ENCODE measurements at places on chromosomes 1 and 21. TPM values are rescaled to one million over a fixed set of nuclear protein-coding genes. Genes with fewer than 3 reads are reported as not detected.

RNF186 gene
- not detected for total RNA-seq

DNA sequence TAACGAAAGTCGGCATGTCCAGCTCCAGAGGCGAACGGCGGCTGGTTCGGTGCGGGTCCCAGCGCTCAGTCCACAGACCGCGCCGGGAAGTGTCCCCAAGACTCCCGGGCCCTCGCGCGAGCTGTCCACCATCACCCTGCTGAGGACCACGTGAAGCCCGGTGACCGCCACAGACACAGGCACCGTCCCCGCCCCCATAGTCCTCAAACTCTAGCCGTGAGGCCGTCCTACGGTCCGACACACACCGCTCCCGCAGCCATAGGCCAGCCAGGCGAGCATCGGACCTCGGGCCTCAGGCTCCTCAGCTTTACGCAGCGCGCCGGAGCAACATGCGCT is 535 bp downstream of the SETD4 start:
- no peak for DNase-seq

DNA sequence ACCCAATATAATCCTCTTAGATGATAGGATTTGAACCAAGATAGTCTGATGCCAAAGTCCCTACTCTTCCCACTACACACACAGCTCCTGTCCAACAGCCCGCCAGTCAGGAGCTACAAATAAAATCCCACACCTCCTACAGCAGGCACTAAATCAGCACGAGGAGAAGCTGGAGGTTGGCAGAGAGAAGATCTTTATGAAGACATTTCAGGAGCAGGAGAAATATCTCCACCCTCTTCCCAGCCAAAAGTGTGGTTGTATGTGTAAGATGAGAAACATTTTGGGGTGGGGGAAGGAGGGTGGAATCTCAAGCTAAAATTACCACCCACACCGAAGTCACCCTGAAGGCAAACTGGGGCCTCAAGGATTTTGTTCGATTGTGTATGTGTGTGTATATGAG is 54.5 kb downstream of the PLXNA2 start:
- DNase-seq: no peak

DNA sequence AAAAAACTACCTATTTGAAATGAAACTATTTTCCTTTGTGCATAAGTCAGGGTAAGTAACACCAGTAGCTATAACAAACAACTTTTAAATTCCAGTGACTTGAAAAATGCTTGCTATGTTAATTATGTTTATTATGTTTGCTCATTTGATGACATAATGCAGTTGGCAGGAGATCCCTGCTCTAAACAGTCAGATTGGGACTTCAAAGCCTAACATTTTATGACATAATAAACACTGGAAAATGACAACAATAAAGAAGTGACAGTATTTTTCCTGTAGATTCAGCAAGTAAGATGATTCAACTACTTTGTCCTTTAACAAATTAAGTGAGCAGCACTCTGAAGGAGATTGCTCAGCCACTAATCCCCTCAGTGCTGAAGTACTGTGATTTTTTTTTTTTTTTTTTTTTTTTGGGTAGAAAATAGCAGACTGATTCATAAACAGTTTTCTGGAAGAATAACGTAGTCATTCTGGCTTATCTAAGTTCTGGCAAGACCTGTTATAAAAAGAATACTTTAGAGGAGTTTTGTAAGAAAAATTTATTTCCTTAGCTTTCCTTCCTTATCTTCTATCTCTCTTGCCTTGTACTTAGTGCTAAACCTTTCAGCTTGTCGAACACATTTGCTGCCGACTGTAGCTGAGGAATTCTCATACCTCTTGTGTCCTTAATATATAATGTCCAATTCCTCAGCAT is 207.2 kb downstream of the PTGER3 start:
- DNase-seq: no peak

GRCh38 chr1:35857830-35858229 is 25.2 kb upstream of the AGO1 start:
- DNase-seq: no peak

DNA sequence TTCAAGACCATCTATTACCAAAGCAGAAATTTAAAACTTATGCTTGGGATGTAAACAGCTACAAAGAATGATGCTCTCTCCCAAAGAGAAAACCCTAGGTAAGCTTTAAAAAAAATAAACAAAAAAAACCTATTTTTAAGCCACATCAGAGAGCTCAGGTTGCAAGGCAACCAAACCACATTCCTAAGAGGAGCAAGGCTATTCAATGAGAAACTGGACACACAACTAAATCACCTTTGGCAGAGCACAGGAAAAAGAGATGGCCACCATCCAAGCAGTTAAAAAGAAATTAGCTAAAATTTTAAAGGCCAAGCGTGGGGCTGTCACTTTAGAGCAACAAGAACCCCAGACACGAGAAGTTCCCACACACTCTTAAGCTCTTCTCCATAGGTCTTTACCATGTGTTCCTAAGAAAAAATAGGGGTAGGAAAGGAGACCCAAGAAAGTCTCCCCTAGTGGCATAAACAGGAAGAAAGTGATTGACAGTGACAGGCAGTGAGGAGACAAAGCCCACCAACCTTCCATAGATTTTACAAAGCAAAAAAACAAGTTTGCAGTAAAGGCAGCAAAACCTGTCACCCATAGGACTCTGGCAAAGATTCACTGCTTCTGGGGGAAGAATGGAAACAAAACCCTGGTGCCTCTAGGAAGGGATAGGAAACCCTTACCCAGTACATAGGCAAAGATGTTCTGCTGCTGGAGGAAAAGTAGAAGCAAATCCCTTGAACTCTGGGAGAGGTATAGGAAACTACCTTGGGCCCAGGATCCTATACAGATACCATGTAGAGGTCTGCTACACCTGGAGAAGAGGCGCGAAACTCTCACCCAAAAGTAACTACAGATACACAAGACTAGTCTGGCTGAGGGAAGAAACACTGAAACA is 68.5 kb downstream of the FOXJ3 start:
- no peak for DNase-seq

DNA sequence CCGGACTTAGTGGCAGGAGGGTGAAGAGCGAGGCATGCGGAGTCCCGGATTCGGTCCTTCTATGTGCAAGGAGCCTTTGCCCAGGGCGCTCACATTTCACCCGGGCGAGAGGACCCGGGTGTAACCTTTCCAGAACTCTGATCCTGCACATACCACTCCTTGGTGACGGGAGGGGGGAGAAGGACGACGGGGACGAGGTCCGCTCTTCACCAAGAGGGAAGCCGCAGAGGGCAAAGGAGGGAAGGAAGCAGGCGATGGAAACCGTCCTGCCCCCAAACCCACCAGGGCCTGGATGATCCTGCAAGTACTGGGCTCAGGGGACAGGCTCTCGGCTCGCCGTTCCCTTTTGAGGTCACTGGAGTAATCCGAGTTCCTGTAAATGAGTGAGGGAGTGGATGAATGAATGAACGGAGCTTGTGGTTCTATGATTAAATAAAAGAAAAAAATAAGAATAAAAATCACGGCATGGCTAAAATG is 993 bp downstream of the SYPL2 start:
- DNase-seq: no peak

DNA sequence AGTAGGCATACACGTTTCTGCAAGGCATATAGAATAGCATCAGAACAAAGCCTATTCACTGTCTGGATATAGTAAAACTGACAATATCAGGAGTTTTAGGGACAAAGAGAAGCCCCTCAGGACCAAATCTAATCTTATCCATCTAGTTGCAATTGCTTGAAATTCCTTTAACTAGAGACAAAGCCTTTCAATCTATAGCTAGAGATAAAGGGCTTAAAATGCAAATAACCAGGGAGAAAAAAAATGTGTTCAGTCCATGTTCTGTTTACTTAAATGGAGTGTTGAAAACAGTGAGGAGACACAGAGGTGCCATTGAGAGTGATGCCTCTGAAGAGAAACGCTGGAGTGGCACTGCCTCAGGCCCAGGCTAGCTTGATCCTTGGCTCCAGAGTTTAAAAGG is 286.1 kb downstream of the DPYD start:
- no peak for DNase-seq

ANXA9 gene
- total RNA-seq: not detected

GRCh38 chr1:100363831-100364230 is 11.5 kb downstream of the CDC14A start:
- DNase-seq: no peak

ERRFI1 gene
- total RNA-seq: 2.9 TPM

DNA sequence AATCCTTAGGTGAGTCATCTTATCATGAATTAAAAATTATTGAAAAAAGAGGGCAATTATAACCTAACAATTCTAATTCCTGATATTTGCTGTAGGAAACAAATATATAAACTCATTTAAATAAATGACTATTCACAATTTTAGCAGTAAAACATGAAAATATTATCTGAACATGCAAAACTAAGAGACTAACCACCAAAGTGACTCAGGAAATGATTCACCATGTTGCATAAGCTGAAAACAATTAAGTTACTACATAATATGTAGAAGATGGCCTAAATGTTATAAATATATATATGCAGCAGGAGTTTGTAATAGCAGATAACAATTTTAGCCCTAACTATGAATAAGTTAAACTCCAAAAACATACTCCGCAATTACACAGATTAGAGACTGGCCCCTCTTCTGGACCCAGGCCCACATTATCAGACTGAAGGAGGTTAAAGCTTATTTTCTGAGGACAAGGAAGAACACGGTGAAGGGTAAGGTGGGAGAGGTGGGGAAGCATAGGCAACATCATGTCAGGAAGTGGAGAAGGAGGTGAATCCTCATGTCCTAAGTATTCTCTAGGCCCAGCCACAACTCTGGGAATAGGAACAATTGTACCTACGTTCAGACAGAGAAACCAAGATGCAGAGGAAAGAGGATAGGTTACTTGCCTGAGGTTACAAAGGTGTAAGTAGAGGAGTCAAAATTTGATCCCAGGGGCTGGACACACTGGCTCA is 15.6 kb upstream of the AIM2 start:
- no peak for DNase-seq

CD84 gene
- 11.1 TPM for total RNA-seq

DNA sequence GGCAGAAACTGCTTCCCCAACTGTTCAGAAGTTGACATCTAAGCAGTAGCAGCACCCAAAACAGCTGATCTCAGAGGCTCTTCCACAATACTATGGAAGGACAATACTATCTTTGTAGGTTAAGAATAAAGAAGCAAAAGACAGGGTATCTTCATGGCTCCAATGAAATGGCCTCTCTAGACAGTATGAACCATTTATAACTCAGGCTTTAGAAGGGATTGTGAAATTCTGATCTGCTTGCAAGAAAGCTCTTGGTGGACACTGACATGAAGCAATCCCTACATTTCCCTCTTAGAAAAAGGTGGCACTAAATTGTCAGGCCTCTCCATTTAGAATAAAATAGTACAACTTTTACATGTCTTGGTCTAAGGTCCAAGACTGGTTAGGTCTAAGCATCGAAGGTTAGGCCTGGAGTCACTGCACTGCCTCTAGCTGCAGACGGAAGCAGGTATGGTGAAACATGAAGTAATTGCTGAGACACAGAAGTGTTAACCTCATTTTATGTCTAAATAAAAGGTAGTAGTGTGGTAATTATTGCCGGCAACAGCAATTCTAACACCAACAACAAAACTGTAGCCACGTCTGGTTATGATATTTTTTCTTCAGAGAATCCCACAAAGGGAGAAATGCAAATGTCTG is 50.6 kb upstream of the HP1BP3 start:
- no peak for DNase-seq

HPCA gene
- total RNA-seq: not detected

DNA sequence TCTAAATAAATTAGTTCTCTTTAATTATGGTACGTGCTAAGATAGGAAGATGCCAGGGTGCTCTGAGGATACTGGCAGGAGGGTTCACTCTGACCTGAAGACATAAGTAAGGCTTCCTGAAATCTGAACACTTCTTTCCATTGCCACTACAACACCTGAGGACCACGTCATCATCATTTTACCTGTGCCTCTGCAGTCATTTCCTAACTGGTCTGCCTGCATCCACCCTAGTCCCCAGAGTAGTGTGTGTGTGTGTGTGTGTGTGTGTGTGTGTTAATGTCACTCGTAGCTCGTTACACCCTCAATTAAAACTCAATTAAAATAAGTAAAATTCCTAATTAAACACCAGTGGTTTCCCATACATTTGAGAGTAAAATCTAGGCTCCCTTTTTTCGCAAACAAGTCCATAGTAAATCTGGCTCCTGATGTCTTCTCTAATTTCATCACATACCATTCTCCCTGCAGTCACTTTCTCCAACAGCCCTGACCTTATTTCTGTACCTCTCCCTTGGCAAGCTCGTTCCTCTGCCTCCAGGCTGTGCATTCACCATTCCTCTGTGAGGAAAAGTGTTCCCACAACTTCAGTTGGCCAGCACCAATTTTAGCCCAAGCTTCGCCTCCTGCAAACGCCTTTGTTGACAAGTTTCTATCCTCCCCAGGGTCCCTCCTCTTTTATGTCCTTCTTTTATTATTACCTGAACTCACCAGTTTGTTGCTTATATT is 8.7 kb downstream of the IL12RB2 start:
- no peak for DNase-seq

TCEANC2 gene
- total RNA-seq: 5.1 TPM

- DNase-seq: no peak
These were observed 14.2 kb upstream of the CASQ2 start for GRCh38 chr1:115782571-115783281.

GRCh38 chr1:47756006-47756405 is 241.2 kb downstream of the TRABD2B start:
- DNase-seq: no peak

DNA sequence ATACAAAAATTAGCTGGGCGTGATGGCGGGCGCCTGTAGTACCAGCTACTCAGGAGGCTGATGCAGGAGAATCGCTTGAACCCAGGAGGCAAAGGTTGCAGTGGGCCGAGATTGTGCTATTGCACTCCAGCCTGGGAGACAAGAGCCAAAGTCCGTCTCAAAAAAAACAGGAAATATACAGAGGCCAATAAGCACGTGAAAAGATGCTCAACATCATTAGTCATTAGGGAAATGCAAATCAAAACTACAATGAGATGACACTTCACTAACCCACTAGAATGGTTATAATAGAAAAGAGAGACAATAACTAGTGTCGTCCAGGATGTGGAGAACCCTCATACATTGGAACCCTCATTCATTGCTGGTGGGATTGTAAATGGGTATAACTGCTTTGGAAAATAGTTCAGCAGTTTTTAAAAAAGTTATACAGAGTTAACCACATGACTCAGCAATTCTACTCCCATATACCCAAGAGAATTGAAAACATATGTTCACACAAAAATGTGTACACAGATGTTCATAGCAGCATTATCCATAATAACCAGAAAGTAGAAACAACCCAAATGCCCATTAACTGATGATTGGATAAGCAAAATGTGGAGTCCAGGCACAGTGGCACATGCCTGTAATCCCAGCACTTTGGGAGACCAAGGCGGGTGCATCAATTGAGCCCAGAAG is 6.4 kb upstream of the E2F2 start:
- DNase-seq: no peak

NPL gene
- total RNA-seq: 6.8 TPM

DNA sequence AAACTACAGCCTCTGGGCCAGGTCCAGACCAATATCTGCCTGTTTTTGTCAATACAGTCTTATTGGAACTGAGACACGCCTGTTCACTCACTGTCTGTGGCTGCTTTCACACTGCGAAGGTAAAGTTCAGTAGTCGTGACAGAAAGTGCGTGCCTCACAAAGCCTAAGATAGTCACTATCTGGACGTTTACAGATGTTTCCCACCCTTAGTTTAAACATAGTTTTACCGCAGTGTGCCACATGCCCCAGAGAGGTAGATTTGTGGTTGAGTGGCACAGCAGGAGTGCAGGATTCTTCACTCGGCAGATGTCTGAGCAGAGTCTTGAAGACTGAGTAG is 61.9 kb downstream of the NFASC start:
- no peak for DNase-seq

GRCh38 chr1:125086611-125087010 is 3901.8 kb downstream of the SRGAP2C start:
- DNase-seq: no peak

GRCh38 chr21:17270229-17270628 is 242.6 kb upstream of the CXADR start:
- DNase-seq: no peak

GRCh38 chr1:242008826-242009495 is 10.1 kb upstream of the MAP1LC3C start:
- no peak for DNase-seq
